ENCODE measurements at places on chromosomes 3 and 15.

DNA sequence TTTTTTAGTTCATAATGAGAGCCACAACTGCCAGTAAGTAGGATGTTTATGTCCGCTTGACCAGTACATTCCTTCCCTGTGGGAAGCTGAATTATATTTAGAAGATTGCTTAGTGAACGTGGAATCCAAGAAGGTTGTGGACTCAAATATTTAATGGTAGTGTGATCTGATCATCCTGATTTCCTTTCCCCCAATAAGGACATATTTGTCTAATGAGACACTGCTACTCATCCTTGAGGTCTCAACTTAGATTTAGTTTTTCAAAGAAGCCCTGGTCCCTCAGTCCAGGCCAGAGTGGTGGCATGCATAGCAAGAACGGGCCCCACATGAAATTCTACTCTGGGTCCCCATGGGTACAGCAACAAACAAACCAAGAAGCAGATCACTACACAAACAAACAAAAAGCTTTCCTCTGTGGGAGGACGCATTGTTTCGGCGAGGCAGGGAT is 60.8 kb downstream of the USP13 start:
- no peak for DNase-seq

DNA sequence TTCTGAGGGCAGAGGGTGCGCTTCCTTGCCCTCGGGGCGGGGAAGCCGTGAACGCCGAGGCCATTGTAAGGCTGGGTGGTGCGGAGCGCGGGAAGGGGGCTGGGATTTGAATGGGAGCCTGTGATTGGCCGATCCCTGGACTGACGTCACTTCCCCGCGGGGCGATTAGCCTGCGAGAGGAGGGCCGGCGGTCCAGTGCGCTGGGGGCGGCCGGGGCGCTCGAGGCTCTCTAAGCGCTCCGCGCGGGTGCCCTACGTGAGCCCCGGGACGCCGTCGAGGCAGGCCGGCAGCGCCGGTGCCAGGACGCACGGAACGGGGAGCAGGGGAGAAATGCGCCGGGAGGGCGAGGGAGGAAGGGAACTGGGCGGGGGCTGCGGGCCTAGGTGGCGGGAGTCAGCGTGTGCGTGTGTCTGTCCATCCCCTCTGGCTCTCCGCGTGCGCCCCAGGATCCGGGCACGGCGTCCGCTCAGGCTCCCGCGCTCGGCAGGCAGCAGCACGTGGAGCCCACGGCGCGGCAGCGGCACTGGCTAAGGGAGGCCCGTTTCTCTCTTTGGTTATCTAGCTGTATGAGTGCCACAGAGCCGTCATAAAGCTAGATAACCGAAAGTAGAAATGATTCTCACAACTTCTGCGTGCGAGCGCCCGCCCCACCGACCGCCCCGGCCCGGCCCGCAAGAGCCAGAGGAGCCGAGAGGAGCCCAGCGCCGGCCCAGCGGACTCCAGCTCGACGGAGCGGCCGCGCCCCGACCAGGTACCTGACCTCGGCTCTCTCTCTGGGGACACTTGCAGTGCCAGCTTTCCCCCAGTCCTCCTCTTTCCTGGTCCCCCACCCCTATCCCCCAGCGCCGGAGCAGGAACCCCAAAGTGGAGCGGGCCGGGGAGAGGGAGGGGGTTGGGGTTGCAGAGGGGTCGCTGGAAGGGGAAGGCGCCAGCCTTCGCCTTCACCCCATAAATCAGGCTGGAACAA is 33.1 kb upstream of the POLG start:
- no peak for DNase-seq

DNA sequence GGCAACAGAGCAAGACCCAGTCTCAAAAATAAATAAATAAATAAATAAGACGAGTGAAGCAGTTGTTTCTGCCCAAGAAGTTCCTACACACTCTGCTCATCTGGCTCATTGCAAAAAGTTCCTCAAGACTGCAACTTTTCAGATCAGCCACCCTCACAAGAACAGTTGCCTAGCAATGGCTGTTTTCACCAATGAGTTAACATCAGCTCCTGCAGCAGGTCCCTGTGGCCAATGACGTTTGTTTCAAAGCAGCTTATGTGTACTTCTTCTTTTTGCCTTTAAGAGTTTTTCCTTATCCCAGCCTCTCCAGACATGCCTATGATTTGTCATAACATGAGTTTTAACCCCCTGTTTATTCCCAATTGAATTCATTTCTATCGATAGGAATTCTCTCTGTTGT is 118.4 kb upstream of the SPRED1 start:
- DNase-seq = no peak

DNA sequence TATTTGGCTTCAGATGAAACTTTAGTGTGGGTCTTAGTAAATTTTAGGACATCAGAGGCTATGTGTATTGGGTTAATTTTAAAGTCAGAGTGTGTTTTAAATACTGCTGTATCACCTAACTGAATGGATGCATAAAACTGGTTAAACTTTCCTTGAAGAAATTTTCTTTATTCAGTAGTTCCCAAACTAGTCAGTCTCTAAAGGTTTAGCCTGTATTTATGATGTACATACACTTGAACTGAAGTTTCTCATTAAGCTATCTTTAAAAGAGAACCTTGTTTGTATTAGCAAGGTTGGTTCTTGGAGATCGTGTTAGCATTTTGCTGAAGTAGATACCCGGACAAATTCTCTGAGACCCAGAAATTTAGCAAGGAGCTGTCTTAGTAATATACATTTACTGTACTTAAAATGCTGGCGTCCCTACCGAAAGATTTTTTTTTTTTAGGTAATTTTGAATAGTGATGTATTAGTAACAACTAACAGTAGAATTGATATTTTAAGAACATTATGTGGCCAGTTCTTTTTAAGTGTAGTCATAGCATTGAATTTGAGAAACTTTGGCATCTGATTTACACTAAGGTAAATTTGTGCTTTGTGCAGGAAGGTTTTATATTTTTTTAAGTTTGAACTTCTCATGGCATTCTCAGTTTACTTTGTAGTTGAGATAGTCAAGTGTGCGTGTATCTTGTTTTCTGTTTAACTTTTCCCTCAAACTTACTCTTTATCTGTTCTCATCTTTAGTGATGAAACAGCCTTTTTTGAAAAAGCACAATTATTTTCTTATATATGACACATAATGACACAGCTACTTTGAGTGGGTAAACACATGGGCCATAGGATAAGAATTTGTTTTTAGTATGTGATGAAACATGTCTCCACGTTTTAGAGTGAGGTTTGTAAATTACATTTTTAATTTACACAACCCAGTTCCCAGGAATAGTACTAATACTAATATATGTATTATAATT is 2.9 kb downstream of the DIPK2A start:
- DNase-seq = no peak

GRCh38 chr15:89662893-89663626 is 7.8 kb upstream of the KIF7 start:
- DNase-seq = no peak

DNA sequence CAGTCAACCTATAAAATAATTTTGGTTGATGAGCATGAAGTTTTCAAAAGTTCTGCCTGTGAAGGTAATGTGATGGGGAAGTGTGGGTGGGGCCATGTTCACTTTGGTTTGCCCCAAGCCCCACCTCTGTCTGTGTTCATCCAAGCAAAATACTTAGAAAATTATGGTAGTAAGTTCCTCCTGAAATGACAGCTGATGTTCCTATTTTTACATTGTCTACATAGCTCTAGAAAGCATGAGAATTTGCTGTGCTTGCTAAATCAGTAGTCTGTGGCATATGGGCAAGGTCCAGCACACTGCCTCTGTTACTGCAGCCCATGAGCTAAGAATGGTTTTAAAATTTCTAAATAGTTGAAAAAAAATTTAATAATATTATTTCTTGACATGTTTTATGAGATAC is 21.9 kb upstream of the CP start:
- DNase-seq = no peak

DNA sequence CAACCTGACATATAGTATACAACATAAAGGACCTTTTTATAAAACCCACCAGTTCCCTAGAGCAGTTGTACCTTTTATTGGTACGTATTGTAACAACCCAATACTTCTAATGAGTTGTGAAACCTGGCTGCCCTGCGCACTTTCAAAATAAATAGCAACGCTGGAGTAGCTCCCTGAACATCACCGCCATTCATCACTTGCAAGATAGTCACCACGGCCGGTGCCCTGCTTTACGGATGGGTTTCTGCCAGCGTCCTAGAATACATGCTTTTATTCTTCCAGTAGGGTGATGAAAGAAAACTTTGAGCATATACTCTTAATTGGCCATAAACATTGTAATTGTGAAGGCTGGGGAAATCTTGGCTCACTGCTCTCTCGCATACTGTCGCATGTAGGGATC is 220.7 kb downstream of the TBL1XR1 start:
- DNase-seq = no peak

GRCh38 chr3:139317660-139318430 is 26.0 kb upstream of the MRPS22 start:
- no peak for DNase-seq
